ENCODE measurements at places on chromosomes 4 and X. TPM values are rescaled to one million over a fixed set of nuclear protein-coding genes. Genes with fewer than 3 reads are reported as not detected.
A peak's percentile ranks its signal among the peaks of the same experiment; 100 is the strongest.

DNA sequence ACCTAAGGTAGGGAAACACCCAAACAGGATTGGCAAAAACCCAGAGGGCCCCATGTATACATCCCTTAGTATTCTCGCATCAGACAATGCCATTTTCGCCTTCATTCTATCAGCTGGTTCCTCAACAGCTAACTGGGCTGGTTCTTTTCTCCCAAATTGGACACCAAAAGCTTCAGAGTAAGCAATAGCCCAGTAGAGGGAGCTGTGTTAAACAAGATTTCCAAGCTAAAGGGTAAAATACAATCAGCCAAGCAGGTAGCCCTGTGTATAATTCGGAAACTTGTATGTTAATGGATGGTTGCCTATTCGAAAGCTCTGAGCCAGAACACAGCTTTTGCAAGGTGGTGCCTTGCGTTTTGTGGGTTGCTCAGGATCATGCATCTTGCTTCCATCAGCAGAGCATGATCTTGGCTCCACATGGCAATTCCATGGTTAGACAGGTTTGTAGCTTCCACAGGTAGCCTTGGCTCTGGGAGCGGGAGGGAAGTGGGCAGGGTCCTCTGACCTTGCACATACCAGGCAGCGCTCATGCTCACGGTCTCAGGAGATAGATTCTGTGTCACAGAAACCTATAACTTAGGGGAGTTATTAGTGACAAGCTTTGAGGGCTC is 115.2 kb upstream of the LNX1 start:
- H3K4me1 ChIP-seq, result no peaks in the 10 kb centered on the region
- H3K27me3 ChIP-seq, result no peaks in the 10 kb centered on the region
- no peak overlapping the region for H3K4me3 ChIP-seq
- H3K27ac ChIP-seq, result no peak overlapping the region
- peak; percentile 21 for DNase-seq

- H3K36me3 ChIP-seq, result no peaks in the 10 kb centered on the region
- peak overlapping the region; percentile 41 for H3K27ac ChIP-seq
- no peaks in the 10 kb centered on the region for H3K27me3 ChIP-seq
- H3K4me1 ChIP-seq, result peaks cover 17% of the 10 kb centered on the region
- peak; percentile 82 for DNase-seq
- no peak overlapping the region for H3K4me3 ChIP-seq
Measured at GRCh38 chrX:45781901-45782553, 581.4 kb upstream of the DIPK2B start.

UGT2B7 gene
- not detected for total RNA-seq

MRPL1 gene
- 33.5 TPM for total RNA-seq

FGA gene
- total RNA-seq, result not detected

- H3K36me3 ChIP-seq, result no peaks in the 10 kb centered on the region
- no peaks in the 10 kb centered on the region for H3K27me3 ChIP-seq
- H3K27ac ChIP-seq, result no peak overlapping the region
Measured at GRCh38 chrX:42714981-42715700, 62.8 kb downstream of the PPP1R2C start.

RAB9B gene
- 0.67 TPM for total RNA-seq

DNA sequence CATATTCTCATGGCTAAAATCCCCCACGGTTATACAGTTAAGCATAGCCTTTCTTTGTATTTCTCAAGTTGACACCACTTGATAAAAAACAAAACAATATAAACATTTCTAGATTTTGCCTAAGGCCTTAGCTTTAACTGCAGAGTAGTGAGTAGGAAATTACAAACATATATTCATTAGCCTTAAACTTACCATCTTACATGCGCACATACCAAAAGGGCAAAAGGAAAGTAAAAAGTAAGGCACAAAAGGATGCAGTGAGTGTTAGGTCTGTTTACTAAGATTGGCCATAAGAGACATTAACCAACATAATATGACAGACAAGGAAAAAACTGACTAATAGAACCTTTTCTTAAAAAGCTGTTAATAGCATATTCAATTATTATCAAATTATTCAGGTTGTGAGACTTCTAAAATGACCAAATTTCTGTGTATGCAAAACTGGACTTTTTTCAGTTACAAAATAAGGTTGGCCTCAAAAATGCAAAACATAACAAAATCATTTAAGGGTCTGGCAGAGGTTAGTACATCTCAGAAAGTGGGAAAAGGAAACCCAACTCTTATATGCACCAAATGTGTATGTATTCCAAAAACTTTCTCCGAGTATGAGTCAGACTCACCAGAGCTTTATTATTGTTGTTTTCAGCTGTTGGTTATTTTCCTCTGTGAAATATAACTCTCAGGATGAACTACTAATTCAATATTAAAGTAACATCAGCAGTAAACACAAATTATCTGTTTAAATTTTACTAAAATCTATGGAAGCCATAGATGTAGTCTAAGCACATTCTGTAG is 39.9 kb downstream of the SEPSECS start:
- H3K27me3 ChIP-seq, result no peaks in the 10 kb centered on the region
- H3K4me1 ChIP-seq, result no peaks in the 10 kb centered on the region
- no peak overlapping the region for H3K4me3 ChIP-seq
- H3K27ac ChIP-seq, result no peak overlapping the region

LNX1 gene
- 0.33 TPM for total RNA-seq

KLHL13 gene
- total RNA-seq, result 46.3 TPM

DNA sequence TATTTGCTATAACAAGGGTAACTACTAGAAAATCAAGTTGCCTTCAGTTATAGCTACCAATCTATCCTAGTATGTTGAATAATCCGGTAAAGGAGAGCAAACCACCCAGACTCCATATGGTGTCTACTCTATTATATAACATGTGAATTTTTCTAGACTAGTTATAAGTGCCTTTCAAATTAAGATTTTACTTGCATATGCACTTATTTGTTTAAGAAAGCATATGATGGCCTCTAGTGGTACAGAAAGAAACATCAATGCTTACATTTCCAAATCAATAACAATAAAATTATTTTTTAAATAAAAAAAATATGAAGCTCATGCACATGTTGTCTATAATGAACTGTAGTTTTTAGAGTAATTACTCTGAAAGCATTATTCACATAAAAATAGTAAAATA is 1516.4 kb upstream of the PABPC4L start:
- no peaks in the 10 kb centered on the region for H3K4me1 ChIP-seq
- H3K36me3 ChIP-seq, result no peaks in the 10 kb centered on the region
- H3K27me3 ChIP-seq, result no peaks in the 10 kb centered on the region
- no peak for DNase-seq
- no peak overlapping the region for H3K4me3 ChIP-seq
- H3K27ac ChIP-seq, result no peak overlapping the region

GRCh38 chr4:186743261-186743660 is 19.6 kb upstream of the FAT1 start:
- no peak for DNase-seq
- no peaks in the 10 kb centered on the region for H3K36me3 ChIP-seq
- no peak overlapping the region for H3K4me3 ChIP-seq
- no peaks in the 10 kb centered on the region for H3K4me1 ChIP-seq

DNA sequence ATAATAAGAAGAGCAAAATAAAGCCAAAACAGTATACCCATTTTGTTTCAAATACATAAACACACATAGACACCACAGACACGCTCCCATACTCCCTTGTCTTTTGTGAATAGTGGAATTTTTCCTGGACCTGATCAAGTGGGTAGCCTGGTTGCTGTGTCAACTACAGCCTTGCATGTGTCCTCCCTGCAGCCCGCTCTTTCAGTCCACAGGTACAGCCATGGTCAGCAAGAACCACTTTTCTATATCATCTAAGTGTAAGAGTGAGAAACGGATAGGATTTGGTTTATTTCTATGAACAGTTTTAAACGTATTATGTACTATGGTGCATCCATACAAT is 9.8 kb downstream of the PWWP3B start:
- H3K27ac ChIP-seq, result no peak overlapping the region
- no peaks in the 10 kb centered on the region for H3K36me3 ChIP-seq
- no peaks in the 10 kb centered on the region for H3K27me3 ChIP-seq
- DNase-seq, result no peak
- H3K4me3 ChIP-seq, result no peak overlapping the region
- no peaks in the 10 kb centered on the region for H3K4me1 ChIP-seq

DNA sequence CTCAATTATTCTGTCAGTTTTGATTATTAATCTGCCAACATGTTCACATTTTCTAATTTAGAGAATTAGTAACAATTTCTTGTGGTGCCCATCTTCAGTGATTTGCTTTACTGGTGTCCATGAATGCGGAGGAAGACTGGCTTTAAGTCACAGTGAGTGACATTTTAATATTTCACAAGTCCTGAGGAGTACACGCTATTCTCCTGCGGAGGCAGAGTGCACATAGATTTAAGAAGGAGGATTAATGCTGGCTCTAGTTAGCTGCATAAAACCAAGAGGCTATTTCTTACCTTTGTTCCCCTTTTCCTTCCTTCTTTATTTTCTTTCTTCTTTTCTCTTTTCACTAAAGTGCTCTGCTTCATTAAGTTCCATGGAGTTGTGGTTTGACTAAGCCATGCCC is 495.2 kb upstream of the IGFBP7 start:
- DNase-seq, result no peak
- no peaks in the 10 kb centered on the region for H3K27me3 ChIP-seq
- no peaks in the 10 kb centered on the region for H3K36me3 ChIP-seq
- no peak overlapping the region for H3K4me3 ChIP-seq
- H3K4me1 ChIP-seq, result no peaks in the 10 kb centered on the region
- no peak overlapping the region for H3K27ac ChIP-seq

DNA sequence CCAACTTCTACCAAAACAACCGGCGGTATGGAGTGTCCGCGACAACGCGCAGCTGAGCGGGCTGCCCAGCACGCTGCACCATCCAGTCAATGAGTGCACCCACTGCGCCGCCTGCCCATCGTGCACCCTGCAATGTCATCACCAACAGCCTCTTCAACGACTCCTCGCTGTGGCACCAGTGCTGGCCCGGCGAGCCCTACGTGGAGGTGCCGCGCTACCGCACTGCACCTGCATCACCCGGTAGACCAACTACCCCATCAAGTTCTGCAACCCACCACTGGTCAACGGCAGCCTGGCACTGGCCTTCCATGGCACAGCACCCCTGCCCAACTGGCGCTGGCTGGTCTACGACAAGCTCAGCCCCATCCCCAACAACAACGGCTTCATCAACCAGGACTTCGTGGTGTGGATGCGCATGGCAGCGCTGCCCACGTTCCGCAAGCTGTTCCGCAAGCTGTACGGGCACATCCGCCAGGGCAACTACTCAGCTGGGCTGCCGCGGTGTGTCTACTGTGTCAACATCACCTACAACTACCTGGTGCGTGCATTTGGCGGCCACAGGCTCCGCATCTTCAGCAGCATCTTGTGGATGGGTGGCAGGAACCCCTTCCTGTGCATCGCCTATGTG is 42.8 kb downstream of the IL13RA1 start:
- no peak for DNase-seq
- H3K4me1 ChIP-seq, result no peaks in the 10 kb centered on the region
- H3K36me3 ChIP-seq, result no peaks in the 10 kb centered on the region
- no peak overlapping the region for H3K27ac ChIP-seq
- H3K27me3 ChIP-seq, result no peaks in the 10 kb centered on the region
- H3K4me3 ChIP-seq, result no peak overlapping the region

DNA sequence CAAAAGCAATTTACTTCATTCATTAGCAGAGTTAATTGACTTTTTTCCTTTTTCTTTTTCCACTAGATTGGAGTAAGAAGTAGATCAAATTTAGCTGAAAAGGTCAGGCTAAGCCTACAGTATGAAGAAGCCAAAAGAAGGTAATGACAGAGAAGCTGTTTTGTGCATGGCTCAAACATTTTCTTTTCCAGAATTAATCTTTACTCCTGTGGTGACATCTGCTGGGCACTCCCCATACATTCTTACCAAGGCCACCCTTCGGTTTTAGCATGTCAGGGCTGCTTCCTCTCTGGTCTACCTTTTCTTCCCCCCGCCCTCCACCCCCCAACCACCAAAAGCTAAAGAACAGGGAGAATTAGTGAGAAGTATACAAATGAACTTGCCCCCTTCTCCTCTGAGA is 70.2 kb downstream of the CLDN22 start:
- H3K27ac ChIP-seq, result no peak overlapping the region
- H3K4me1 ChIP-seq, result no peaks in the 10 kb centered on the region
- peaks cover 64% of the 10 kb centered on the region for H3K36me3 ChIP-seq

IRF2 gene
- total RNA-seq, result 27.5 TPM

DNA sequence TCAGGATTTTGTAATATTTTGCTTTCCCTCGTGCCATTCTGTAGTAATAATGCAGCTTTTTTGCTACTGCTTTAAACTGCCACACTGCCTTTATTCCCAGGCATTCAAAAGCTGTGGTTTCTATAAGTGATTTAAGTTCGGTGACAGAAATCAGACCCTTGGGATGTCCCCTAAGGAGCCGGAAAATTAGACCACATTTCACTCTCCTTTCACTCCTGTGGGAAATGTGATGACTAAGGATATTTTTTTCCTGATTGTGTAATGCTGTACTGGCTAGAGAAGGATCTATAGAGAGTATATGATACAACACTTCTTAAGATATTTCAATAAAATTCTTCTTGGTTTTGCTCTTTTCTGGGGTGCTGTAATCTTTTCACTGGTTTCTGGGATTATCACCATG is 24.4 kb downstream of the UGT2A3 start:
- no peak overlapping the region for H3K4me3 ChIP-seq
- DNase-seq, result peak; percentile 80
- no peaks in the 10 kb centered on the region for H3K27me3 ChIP-seq
- H3K36me3 ChIP-seq, result no peaks in the 10 kb centered on the region

- H3K4me3 ChIP-seq, result no peak overlapping the region
- no peaks in the 10 kb centered on the region for H3K4me1 ChIP-seq
- H3K27me3 ChIP-seq, result no peaks in the 10 kb centered on the region
- no peak for DNase-seq
- H3K27ac ChIP-seq, result no peak overlapping the region
Measured at GRCh38 chrX:128623361-128623760, 571.2 kb upstream of the ACTRT1 start.

DNA sequence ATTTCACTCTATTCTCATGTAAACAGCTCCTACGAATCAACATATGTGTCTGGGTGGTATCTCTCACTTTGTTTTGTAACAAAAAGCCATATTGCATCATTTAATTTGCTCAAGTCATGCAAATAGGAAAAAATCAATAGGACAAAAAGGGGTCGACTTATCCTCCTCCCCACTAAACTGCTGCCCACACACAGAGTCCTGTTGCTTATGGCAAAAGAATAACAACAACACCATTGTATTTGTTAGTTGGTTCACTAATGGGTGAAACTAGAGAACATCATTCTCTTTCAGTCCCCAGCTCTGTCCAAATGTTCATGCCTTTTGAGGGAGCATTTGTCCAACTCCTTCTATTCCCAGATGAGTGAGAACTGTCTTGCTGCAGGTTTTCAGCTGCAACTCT is 2.1 kb downstream of the HHIP start:
- H3K27ac ChIP-seq, result no peak overlapping the region
- H3K4me3 ChIP-seq, result no peak overlapping the region
- H3K4me1 ChIP-seq, result peaks cover 25% of the 10 kb centered on the region
- H3K36me3 ChIP-seq, result no peaks in the 10 kb centered on the region
- DNase-seq, result no peak
- peaks cover 37% of the 10 kb centered on the region for H3K27me3 ChIP-seq

Measured in A673 (cell line).